Subcutaneous adipose tissue (tissue), 4 donors: ENCODE measurements at places on chromosomes 6 and 20. TPM values are rescaled to one million over a fixed set of nuclear protein-coding genes. Genes with fewer than 3 reads are reported as not detected.

Gene HLA-DQA2
- 1.7 TPM for total RNA-seq

Gene SRMS
- total RNA-seq = not detected

Gene MMS22L
- total RNA-seq = 5.4 TPM

Gene HMGCLL1
- total RNA-seq = 7.7 TPM

Gene CST4
- total RNA-seq = not detected

Gene PNLDC1
- total RNA-seq = not detected
